ENCODE measurements at places on chromosomes 6 and 20.

DNA sequence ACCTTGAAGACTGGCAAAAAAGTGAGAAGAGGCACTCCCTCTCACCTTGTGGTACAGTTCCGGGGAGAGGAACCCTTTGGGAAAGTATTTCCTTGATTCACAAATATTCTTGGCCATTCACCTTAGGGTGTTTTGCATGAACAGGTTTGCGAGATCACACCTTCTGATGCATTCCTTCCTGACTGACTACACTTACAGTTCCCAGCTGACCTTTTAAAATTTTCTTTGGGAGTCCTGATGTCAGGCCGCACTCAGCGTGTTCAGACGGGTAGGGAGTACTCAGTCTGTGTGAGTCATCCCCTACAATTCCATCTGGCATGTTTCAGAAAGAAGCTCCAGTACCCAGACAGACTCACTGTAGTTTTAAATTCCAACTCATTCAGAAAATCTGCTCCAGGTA is 1.7 kb downstream of the ADGRF4 start:
- no peak for DNase-seq

GRCh38 chr6:165906-166305 is 126.4 kb upstream of the DUSP22 start:
- DNase-seq = no peak

GRCh38 chr6:169571123-169571962 is 130.5 kb downstream of the WDR27 start:
- no peak for DNase-seq

DNA sequence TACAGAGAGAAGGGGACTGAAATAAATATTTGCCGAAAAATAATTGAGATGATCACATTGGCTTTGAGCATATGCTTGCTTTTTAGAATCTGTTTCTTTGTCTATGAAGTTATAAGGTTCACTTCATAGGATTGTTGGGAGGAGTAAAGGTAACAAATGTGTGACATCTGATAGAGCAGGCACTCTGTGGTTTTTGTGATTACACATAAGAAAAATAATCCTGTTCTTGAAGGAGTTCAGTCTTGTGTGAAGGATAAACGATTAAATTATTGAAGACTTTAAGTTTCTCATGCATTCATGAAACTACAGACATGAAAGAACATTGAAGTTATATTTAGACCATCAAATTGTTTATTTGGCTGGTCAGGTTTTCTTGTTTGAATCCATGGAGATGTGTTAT is 45.0 kb downstream of the QKI start:
- DNase-seq = no peak

DNA sequence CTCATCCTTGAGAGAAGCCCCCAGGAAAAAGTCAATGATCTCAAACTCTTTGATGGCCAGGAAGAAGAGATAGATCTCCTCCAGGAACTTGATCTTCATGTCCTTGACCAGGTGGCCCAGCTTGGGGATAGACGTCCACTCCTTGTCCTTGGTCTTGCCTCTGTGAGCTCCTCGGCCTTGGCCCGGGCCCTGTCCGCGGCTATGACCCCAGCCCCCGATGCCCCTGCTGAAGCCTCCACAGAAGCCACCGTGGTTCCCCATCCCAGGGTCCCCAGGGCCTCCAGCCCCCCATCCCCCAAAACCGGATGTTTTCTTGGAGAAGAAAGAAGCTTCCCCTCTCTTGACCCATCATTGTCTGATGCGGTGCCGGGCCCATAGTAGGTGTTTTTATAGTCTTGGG is 195.1 kb downstream of the ZMYND8 start:
- DNase-seq = no peak

DNA sequence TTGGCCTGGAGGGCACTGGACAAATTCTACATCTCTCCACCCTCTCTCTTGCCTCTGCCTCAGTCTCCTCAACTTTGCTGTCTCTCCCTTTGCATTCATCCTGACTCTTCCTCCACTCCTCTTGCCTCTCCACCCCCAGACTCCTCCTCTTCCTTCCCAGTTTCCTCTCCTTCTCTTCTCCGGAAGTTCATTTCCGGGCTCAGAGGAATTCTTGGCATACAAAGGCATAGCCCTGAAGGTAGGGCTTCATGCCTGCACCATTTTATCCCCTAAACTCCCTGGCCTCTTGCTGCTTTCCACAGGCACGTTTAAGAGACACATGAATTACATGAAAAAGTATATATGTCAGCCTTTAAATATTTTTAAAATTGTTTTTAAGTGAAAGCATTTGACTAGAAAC is 10.6 kb downstream of the BFSP1 start:
- DNase-seq = no peak

DNA sequence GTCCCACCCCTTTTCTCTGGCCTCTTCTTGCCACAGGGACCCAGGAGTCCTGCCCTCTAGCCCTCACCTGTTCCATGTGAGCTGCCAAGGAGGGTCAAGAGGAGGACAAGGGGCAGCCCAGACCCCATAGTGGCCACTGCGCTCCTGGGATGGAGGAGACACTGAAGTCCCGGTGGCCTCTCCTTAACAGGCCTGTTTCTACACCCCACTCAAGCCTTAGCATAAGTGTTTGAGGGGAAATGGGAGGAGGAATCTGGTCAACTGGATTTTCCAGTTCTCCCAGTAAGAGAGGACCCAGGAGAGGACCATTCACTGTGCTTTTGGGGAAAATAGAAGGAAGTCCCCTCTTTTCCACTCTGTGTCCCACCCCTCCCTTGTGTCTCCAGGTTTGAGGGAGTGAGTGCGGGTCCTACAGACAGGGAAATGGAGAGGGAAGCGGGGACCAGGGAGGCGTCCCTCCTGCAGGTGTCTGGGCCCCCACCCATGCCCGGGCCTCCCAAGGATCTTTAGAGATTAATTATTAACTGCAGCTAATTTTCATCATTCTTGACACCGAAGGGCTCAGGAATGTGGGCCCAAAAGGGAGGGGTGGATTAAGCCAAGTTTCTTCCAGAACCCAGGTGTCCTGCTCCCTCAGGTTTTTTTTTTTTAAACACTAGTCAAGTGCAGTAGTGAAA is at the start of gene SFTA2:
Gene SFTA2, minus strand, starts transcription at position 202 of the 677 bp plus-strand sequence. Its CDS starts 74 bp downstream, at position 128.
- DNase-seq = no peak

- no peak for DNase-seq
These were observed 6.0 kb downstream of the ARMC12 start for GRCh38 chr6:35742842-35743241.

- DNase-seq = peak; percentile 19
These were observed at the start of gene NT5E for GRCh38 chr6:85449818-85450759. Gene NT5E, plus strand, starts transcription at chr6:85450083. Its CDS starts 57 bp downstream, at chr6:85450140.

DNA sequence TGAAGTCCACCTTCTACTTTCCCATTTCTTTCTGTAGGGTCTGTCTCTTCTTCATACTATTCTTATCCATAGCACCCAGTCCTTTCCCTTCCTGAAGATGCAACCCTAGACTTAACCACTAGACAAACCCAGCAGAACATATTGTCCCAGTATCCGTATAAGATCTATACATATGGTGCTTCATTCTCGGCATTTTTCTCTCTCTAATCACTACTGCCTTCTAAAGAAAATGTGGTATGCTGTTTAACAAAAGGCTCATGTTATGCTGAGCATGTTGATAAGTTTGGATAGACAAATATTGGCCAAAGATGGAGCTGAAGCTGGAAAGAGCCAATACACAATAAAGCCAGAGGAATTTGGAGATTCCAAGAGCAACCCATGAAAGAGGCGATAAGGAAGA is 212.6 kb downstream of the MAFB start:
- DNase-seq = no peak

- DNase-seq = no peak
These were observed 49.5 kb upstream of the TFAP2D start for GRCh38 chr6:50663806-50664205.
